Central memory CD8-positive, alpha-beta T cell (primary cell): ENCODE measurements at places on chromosomes 12 and 14.

- DNase-seq = no peak
Measured at GRCh38 chr14:85728476-85729065, 198.6 kb downstream of the FLRT2 start.

DNA sequence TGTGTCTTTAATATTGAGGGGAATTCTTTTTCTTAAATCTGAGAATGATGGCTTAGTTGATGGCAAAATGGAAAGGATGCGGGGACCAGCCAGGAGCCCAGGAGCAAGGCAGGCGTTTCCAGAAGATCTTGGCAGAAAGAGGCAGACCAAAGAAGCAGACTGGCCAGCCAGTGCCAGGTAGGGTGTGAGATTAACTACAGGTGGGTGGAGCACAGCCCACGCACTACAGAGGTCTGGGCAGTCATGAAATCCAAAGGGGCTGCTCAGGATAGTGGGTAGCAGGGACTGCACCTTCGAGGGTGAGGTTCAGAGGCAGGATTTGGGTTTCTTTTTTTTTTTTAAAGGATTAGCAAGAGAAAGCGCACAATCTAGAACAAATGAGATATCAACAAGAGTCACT lies 17.7 kb upstream of the PCNX1 start:
- no peak for DNase-seq

DNA sequence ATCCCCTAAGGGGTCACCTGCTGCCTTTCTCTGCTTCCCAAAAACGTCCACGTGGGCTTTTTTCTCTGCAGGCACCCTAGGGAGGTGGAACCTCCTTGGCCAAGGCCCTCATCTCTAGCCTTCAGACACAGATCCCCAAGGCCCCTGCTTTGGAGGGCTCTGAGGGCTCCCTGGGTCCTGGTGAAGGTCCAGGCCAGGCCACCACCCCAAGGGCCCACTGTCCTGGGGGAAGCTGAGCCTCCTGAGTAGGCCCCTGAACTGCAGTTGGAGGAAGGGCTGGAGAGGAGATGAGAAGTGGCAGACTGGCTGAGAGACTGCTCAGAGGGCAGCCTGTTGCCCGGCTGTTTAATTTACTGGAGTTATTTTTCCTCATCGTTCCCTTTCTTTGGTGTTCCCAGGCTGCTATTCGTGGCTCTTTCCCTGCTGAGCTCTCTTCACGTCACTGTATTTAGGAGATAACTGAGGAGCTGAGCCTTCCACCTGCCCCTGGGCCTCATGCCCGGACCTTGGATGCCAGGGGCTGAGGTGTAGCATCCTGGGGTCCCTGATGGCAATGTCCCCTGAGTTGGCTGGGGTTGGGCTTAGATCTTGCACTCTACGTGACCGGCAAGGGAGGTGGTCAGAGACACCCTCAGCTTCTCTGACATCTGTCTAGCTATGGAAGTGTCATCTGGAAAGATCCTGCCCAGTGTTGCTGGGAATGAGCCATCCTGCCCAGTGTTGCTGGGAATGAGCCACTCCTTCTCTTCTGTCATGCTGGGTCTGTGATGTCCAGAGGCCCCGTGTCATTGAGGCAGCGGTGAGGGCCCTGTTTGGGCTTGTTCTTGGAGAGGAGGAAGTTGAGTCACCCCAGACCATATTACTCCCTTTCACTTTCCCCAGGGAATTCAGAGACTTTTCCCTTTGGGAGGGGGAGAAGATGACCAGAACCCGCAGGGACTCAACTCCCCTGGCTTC lies 139.8 kb downstream of the TSPAN9 start:
- no peak for DNase-seq

- no peak for DNase-seq
Measured at GRCh38 chr14:38547961-38548490, 292.1 kb upstream of the CLEC14A start.

- no peak for DNase-seq
Measured at GRCh38 chr12:131103669-131104462, 150.2 kb downstream of the ADGRD1 start.

- no peak for DNase-seq
Measured at GRCh38 chr14:93975791-93976476, 436 bp downstream of the ASB2 start.

DNA sequence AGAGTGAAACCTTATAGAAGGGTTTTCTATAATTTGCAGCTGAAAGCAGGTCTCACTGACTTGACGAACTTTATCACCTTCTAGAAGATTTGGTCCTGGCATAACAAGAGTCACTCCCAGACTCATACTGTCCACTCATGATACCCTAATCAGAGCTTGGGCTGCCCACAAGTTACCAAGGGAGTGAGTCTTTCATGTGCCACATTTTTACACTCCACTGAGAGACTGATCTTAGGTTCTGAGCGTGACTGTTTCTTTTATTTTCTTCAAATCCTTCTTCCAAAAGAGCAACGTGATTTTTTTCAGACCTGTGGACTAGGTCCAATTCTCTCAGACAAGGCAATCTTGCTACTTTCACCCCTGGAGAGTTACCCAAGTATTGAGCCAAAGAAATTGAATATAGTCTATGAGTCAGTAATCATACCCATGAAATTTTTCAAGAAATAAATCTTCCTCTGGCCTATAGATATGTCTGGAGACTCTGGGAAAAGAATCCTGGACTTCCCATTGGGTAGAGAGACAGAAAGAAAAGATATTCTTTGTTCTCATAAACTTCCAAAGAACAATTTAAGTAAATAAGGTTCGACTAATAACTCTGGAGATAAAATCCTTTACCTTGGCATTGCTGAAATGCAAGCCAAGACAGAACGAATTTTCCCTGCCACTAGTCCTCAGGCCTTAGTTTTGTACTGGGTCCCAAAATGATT lies 26.9 kb downstream of the SIX1 start:
- no peak for DNase-seq

DNA sequence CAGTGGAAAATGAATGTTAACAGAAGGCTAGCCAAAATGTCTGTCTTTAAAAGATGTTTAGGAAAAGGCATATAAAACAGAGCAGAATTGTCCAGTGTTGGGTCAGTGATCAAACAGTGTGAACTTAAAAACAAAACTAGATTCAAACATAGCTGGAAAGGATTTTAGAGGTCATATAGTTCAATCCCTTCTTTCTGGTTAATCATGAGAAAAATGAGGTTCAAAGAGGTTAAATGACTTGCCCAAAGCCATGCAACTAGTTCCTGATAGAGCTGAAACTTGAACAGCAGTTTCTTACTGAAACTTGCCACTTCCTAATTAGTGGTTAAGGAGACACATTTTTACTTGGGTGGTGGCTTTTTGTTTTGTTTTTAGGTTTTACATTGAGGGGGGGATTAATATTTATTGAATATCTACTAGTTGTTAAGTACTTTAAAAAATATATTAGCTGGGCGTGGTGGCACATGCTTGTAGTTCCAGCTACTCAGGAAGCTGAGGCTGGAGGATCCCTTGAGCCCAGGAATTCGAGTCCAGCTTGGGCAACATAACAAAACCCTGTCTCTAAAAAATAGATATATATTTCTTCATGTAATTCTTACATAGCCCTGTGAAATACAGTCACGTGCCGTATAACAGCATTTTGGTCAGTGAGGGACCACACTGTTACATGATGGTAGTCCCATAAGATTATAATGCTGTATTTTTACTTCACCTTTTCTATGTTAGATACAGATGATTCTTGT lies 20.4 kb downstream of the ACVR1B start:
- DNase-seq = no peak

- DNase-seq = no peak
Measured at GRCh38 chr14:55412676-55413075, 1.0 kb upstream of the ATG14 start.

- DNase-seq = no peak
Measured at GRCh38 chr14:87705439-87705896, 287.5 kb downstream of the GALC start.

DNA sequence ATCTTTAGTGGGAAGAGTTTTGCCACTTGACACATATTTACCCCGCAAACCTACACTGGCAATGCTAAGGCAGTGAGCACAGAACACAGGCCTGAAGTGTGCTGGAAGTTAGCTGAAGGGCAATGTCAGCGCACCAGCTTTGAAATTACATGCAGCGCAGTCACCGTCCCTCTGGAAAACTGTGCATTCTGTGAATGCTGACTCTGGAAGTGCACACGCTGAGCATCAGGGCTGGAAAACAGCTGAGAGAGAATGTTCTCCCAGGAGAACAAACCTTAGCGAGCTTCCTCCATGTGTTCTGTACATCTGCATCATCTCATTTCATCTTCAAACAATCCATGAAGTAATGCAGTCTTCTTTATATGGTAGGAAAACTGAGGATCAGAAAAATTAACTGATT lies 448.2 kb downstream of the NRXN3 start:
- DNase-seq = no peak

GRCh38 chr12:71533703-71534102 lies 94.1 kb downstream of the LGR5 start:
- no peak for DNase-seq

DNA sequence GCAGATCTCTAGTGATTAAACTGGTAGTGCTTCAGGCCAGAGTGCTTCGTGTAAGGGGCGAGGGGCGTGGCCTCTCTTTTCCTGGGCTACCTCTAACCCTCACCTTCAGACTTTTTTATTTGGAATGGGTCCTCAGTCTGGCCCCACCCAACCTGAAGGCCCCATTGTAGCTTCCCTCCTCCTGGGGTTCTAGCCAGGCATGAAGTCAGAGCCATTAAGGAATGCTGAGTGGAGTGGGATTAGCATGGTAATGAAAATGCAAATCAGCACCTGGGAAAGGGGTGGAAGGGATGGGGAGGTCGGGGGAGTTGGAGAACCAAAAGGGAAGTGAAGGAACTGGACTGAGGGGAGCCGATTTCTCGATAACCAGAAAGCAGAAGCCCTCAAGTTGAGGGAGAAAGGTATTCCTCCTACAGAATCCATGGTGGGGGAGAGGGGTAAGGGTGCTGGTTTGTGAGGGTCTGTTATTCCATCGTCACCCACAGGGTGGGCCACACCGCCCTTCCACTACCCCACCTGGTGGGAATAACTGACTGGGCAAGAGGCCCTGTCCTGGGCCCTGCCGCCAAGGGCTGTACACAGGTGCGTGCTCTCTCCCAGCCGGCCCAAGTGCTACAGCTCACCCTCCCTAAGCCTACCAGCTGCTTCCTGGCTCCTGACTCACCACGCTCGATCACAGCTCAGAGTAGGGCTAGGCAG lies 14.1 kb downstream of the ZFHX2 start:
- no peak for DNase-seq

DNA sequence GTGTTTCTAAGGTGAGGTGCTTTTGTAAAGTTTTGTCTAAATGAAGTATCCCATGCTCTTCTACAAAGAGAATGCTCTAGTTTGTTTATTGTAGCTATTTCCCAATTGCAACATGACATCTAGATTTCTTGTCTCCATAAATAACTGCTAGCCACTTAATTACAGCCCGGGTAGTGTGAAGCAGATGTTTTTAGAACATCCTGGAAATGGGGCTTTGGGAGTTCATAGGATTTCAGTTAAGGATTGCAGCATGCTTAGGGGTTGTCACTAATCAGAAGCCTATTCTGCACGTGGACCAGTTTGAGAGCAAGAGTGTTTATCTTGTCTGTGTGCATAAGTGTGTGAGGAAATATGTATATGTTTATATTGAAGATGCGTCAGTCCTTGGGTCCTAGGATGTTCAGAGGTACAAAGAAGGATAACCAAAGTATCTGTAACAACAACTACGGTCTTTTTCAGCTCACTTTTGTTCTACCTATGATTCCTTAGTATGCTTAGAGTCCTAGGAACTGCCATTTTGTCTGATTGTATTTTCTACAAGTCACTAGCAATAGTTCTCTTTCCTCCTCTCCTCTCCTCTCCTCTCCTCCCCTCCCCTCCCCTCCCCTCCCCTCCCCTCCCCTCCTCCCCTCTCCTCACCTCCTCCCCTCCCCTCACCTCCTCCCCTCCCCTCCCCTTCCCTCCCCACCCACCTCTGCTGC lies 135.3 kb downstream of the ACSS3 start:
- no peak for DNase-seq
